ENCODE measurements at places on chromosomes 16 and 17.

- no peak for DNase-seq
Observed at GRCh38 chr16:24141466-24141865, 114.7 kb upstream of the CACNG3 start.

DNA sequence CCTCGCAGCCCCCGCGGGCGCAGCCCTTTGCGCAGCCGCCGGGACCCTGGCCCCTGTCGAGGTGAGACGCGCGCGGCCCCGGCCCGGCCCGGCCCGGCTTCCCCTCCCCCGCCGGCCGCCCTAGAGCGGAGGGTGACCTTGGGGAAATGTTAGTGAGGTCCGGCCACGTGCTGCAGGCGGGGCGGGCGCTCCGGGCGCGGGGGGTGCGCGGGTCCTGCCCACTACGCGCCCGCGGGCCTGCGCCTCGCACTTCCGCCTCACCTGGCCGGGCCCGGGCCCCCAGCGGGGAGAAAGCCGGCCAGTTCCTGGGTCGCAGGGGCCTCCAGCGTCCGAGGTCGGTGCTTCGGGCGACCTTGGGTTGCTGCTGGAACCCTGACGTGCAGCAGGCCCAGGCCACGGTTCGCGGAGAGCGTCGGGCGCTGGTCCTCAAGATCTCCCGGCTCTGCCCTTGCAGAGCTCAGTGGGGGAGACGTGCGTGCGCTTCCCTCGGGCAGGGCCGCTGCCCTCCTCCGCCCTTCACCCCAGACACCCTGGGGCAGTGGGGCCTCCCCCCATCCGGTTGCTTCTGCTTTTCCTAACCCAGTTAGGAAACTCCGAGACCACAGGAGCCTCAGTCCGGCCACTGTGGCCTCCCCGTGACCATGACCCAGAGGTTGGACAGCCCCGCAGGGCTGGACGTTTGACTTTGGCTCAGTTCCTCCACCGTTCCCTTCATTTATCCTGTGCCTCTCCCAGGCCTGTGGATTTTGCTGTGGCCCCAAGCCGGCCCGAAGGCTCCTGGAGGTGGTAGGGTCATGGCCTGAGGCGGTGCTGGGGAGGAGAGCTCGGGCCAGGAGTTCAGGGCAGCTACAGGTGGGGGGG is 791 bp downstream of the MCRIP2 start:
- peak; percentile 37 for DNase-seq

DNA sequence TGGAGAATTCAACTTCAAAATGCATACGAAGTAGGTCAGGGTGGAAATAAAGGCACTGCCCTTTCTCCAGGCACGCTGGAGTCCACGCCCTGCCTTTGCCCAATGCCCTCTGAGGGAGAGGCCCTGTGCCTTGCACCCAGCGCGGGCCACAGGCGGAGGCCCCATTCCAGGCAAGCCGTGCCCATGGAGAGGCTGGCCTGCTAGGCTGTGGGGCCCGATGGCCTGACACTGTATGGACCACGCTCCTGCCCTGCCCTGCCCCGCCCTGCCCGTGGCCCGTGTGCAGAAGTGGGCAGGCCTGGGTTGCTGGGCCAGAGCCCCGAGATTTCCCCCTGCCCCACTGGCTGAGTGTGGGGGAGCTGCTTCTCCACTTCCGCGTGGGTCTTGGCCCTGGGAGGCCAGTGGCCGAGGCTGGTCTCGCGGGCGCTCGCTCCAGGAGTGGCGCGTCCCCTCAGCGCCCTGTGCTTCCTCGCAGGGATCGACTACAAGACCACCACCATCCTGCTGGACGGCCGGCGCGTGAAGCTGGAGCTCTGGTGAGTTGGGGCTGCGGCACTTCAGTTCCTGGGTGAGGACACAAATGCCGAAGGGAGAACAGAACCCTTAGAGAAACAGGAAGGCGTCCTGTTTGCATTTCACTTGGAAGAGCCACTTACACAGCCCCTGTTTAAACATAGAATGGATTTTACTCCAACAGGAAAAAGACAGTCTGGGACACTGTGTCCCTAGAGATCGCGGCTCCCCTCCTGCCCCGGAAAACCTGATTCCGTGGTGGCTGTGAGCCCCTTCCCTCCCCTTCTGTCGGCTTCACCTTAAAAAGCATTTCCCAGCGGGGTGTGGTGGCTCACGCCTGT is 13.8 kb upstream of the WFIKKN1 start:
- DNase-seq, result no peak

- no peak for DNase-seq
Observed at GRCh38 chr17:10547351-10547750, 2.1 kb downstream of the MYH2 start.

DNA sequence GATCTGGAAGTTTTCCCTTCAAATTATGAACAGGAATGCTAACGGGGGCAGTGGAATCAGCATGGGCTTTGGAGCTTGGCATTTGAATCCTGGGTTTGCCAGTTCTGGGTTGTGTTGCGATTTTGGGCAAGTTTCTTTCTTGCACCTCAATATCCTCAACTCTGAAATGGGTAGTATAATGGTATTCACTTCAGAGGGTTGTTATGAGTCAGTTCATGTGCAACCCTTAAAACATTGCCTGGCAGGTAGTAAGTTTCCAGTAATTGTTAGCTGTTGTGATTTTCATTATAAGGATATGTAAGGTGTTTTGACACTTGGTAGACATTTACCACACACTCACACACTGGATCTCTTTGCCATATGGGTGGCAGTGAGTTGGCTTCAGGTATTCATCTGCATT is 33.4 kb downstream of the SNX29 start:
- DNase-seq, result no peak

- DNase-seq, result no peak
Observed at GRCh38 chr17:28580959-28581358, 4.3 kb upstream of the ALDOC start.

DNA sequence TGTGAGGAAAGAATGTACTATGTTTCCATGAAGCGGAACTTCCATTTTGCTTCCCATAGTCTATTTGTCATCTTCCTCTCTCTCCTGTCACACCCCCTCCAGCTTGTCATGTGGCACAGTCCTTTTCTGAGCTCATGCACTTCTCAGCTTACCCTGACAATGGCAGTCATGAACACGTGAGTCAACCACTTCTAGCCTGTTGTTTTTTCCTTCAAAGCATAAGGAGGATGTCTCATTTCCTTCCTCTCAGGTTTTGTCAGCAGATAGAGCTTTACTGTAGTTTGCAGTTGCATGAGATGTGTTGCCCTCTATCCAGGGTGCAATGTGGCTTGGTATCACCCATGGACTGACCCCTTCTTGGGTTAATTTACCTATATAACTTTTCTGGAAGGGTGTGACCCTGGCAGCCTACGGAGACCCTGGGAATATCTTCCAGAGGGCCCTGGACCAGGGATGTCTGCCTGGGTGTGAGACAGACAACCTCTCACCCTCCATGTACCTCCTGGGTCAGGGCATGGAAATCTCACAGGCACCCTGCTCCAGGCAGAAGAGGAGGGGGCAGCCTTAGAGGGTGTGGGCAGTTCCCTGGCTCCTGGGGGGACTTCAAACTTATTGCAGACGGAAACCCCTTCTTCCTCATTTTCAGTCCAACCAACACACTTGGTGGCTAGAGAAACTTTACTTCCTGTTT is 4.0 kb upstream of the ZNF267 start:
- DNase-seq, result peak; percentile 73

DNA sequence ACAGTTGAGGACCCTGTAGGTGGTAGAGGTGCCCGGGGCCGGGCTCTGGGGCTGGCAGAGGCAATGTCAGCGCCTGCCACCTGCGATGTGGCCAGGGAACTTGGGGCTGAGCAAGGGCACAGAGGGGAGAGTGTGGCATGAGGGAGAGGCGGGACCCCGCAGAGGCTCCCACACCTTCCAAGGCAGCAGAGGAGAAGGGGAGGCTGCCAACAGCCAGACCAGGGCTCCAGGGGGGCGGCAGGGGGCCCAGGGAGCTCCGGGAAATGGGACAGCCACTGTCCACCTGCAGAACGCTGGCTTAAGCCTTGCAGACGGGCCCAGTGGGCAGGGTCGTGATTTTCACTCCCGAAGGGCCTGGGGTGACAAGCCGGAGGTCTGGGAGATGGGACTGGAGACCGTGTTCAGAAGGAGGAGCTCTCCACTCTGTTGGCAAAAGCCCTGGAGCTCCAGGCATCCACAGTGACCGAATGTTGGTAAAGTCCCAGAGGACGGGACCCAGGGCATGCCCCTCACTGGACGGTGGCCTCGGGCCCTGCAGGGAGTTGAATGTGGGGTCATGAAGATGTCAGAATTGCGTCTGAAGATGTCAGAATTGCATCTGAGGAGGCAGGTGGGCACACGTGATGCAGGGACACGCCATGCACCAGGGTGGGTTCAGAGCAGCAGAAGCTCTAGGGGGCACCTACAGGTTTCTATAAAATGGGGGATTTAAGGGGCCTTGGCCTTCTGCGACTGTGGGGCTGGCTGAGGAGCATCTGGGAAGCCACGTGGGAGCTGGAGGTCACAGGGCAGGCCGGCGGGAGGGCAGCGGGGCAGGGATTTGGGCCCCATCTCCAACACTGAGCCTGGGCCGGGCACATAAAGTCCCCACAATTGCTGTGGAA is 18.6 kb downstream of the CD7 start:
- no peak for DNase-seq

- DNase-seq, result peak; percentile 11
Observed at GRCh38 chr16:69930117-69930776, 20.9 kb upstream of the CLEC18A start.

- no peak for DNase-seq
Observed at GRCh38 chr17:72764632-72765041, 327.9 kb downstream of the SLC39A11 start.

DNA sequence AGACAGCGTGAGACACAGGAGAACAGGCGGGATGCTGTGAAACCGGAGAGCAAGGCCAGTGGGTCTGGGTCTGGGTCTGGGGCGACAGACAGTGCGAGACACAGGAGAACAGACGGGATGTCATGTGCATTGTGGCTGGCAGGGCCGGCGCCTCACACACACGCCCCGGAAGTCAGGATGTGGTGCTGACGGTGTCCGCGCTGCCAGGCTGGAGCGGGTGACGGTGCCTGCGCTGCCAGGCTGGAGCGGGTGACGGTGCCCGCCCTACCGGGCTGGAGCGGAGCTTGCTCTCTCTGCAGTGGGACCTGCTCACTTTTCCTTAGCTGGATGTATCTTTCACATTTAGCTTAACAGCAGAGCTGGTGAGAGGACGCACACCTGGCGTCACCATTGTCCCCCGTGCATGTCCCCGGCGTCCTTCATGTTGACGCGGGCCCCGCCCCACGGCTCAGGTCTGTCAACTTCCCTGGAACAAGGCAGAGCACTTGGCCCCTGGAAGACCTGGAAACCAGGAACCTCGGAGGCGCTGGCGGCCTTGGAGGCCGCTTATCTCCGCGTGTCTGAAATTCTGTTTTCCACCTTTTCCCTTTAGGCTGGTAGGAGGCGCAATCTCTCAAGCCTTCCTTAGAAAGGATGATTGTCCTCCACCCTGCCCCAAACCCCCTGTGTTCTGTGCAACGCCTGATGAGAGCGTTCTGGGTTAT is 43.0 kb upstream of the ZNF750 start:
- peak; percentile 53 for DNase-seq

DNA sequence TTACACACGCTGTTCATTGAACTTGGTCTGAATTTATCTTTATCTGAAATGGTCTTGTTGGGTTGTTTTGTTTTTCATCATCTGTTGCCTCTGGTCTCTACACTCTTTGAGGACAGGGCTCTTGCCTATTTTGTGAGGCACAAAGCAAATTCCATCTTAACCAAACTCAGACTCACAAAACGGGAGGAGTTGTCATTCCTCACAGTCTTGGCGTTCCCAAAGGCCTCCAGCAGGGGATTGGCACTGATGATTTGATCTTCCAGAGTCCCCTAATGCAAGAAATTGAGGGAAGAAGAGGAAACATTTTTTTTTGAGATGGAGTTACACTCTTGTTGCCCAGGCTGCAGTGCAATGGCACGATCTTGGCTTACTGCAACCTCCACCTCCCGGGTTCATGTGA is 8.7 kb downstream of the MYH3 start:
- DNase-seq, result no peak

DNA sequence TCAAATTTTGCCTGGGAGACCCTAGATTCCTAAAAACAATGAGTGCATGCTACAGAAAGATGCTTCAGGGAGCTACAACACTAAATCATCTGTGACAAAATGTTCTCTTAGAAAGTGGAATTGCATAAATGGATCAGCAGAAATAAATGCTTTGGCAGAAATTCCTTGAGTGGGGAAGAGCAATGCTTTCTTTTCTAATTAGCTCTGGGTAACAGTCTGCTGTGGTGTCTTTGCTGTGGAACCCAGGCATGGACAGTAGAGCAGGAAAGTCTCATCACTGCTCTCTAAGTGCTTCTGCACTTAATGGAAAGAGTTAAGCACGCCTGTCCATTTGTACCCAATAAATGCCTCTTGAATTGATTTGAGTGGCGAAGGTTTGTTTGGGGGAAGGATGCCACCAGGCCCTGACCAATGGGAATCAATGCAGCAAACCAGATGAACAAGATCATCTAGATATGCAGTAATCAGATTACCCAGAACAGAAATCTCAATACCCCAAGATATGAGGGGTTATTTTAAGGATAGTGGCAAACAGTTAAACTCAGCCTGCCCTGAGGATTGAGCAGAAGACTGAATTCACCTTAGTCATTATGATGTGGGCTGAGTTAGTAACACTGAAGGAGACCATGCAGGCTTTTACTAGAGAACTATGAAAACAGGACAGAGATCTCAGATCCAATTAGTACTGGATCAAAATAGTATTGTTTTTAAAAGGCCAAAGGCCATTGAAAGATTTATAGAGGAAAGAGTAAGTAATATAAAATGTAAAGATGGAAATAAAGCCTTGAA is 13.6 kb downstream of the HLF start:
- no peak for DNase-seq

Data from stimulated activated CD8-positive, alpha-beta memory T cell treated with anti-CD3 and anti-CD28 coated beads, Interleukin-7, amount 100 ng/mL, for 48 hours (primary cell).